ENCODE measurements at places on chromosomes 12 and 14.

DNA sequence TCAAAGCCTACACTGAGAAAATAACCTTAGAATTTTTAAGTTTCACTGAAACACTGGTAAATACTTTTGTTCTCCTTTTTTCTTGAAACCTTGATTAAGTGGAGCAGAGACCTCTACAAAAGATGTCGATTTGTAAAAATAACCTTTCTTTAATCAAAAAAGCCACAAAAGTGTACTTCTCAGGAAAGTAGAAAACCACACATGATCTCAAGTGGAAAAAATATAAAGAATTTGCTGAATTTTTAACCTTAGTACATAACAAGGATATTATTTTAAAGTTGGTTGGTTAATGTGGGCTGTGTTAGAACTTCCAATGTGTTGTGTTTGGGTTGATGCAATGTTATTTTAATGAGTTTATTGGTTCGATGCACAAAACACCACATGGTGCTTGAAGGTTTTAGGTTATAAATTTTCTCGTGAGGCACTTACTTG, 8.6 kb downstream of the LGR5 start:
- DNase-seq: no peak

DNA sequence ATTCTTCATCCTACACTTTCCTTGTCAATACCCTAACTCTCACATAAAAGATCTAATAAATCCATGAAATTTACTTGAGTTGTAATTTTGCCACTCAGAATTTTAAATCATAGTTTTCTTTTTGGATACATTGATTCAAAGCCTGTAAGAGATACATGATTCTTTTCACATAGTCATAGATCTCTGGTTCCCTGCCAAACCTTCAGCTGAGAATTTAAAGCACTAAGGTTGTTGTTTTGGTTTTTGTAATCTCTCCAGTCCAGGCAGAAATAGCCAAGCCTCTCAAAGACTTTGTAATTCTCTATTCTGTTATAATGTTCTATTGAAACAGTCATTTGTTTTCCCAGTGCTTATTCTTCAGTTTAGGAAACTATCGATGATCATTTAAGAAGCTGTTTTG, 273.9 kb downstream of the TRHDE start:
- DNase-seq: no peak

- no peak for DNase-seq
Observed at GRCh38 chr14:64465831-64466554, 694 bp downstream of the AKAP5 start.

- DNase-seq: no peak
Observed at GRCh38 chr12:30982413-30982812, 55.9 kb downstream of the TSPAN11 start.

GRCh38 chr14:71532344-71532743, 399.9 kb upstream of the RGS6 start:
- DNase-seq: no peak

DNA sequence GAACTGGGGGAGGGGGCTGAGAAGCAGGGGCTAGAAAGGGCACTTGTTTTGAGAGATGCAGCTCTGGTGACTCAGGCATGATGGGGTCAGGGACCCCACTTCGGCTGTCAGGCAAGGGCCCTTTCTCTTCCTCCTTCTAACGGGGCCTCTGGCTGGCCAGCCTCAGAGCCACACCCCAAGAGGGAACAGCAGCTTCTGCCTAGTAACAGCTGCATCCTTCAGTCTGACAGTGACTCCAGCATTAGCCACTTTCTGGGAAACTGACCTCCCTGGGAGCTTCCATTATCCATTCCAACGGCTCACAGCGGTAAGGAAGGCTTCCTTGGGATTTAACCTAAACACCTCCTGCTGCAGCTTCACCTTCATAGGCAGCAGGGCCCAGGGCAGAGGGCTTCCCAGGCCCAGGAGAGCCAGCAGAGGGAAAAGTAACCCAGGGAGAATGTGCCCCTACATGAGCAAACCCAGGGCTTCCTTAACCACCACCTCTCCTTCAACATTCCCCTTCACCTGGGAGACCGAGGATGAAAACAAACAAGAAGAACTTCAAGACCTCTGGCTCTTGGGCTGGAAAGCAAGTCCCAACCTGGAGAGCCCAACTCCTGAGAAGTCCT, 2.7 kb downstream of the NCKAP5L start:
- DNase-seq: peak; percentile 88

GRCh38 chr14:22003461-22003860, 329.8 kb upstream of the OR4E1 start:
- DNase-seq: no peak

DNA sequence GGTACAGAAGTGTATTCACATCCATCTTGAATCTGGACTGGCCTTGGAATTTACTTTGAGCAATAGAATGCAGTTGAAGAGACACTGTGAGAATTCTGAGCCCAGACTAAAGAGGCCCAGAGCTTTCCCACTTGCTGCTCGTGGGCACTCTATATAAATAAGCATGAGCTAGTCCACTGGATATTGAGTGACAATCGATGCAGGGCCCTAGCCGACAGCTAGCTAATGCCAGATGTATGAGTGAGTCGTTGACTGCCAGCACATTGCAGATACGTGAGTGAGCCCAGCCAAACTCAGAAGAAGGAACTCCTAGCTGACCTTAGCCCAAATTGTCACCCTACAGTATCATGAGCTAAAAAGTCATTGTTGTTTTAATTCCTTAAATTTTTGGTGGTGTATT, 24.9 kb downstream of the NAV3 start:
- no peak for DNase-seq

- DNase-seq: no peak
Observed at GRCh38 chr14:94702629-94703028, 67.3 kb downstream of the GSC start.

DNA sequence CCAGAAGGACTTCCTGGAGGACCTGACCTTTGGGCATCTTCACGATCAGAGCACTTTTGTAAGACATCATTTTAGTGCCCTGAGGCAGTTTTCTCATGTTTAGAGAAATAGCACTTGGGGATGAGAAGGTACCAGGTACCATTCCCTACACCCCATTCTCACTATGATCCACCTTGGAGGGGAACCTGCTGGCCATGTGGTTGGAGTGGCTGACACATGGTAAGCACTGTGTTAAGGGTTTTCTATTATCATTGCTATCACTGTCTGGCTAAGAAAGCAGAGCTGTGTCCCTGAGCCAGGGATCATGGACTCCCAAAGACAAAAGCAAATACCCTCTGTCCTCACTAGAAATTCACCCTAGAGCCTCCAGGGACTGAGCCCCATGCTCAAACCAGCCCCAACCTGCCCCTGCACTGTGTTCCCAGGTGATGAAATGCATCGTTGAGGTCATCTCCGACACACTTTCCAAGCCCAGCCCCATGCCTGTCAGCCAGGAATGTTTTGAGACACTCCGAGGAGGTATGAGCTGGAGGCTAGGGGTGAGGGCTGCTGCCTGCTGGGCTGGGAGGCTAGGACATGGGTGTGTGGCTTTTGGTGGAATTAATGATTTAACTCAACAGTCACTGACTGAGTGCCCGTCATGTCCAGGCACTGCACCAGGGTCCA, 3.4 kb downstream of the CHGA start:
- DNase-seq: no peak
